ENCODE measurements at places on chromosomes 1 and 21.

DNA sequence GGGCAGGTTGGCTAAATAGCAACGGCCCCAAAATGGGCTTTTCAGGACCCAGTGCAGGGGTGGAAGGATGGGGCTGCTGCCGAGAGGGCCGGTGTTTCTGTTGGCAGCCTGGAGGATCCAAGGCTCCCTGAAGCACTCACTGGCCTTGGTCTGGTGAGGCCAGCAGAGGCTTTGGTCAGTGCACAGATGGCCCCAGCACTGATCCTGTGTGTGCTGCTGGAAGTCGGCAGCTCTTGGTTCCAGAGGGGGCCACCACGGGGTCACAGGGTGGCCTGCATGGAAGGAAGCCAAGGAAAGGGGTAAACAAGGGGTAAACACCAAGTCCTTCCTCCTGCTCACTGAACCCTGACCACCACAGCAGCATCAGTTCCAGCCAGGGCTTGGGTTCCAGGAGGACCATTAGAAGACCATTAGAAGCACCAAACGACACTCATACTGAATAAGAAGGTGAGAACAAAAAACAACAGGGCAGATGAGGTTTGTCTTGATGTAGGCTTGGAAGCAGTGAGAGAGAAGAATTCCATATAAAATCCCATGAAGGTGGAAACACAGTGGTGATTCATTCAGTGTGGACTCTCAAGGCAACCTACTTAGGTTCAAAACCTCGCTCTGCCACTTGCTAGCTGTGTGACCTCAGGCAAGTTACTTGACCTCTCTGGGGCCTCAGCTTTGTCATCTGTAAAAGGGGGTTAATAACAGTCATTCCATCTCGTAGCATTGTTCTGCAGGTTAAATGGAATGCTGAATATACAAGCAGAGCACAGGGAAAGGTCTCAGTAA is 184.5 kb downstream of the RUNX1 start:
- H3K27me3 ChIP-seq = no peaks in the 10 kb centered on the region
- H3K27ac ChIP-seq = no peak overlapping the region
- no peak for DNase-seq
- H3K4me3 ChIP-seq = no peak overlapping the region
- H3K4me1 ChIP-seq = no peaks in the 10 kb centered on the region

DNA sequence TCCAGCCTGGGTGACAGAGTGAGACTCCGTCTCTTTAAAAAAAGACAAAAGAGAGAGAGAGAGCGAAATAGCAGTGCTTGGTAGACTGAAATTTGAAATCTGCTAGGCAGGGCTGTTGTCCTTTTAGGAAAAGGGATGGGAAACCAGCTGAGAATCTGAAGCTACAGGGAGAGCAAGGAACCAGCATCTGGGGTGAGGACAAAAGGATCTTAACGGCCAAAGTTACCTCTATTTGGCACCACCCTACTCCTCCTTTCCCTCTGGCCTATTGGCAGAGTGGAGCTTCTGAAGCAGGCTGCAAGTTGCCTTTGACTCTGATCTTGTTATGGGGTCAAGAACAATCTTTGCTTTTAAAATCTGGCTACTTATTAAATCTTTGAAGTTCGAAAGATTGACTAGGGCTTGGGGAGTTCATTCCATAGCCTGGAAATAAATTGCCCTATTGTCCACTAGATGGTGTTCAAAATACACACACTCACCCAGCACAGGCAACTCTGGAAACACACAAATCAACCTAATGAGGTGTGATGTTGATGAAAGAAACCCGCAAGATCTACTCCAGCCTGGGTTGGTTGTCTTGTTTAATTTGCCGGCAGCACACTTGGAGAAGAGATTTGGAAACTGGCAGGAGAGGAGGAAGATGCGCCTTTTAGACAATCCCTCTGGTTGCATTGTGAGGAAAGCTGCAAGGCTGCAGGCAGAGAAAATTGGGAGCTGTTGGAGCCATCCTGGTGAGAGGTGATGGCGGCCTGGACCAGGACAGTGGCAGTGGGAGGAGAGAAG is 16.5 kb upstream of the PARP1 start:
- no peak overlapping the region for H3K27ac ChIP-seq
- H3K4me1 ChIP-seq = no peaks in the 10 kb centered on the region
- H3K4me3 ChIP-seq = no peak overlapping the region
- H3K27me3 ChIP-seq = no peaks in the 10 kb centered on the region
- no peaks in the 10 kb centered on the region for H3K36me3 ChIP-seq
- DNase-seq = no peak

DNA sequence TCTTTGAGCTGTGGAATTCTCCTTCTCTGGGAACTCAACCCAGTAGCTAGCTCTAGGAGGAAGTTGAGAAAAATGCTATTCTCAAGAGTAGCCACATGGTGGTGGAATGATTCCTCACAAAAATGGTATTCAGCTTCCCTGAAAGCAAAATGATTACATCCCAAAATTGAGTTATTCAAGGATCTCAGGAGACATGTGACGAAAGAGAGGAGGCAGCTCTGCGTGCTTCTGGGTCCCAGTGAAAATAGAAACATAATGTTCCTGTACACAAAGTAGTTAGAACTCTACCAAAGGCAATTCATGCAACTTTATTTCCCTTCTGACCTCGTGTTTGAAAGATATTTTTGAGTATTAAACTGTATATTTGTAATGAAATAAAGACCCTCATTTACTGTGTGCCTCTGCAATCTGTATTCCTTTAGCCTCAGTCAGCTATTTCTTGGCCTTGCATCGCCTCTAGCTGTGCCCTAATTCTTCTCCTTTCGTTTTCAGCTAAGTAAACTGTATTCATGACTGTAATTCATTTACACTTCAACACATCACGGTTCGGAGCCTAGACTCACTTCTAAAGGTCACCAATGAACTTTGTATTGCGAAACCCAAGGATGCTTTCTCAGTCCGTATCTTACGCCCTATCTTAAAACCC is 167.3 kb downstream of the FASLG start:
- H3K4me3 ChIP-seq = no peak overlapping the region
- H3K36me3 ChIP-seq = no peaks in the 10 kb centered on the region
- DNase-seq = no peak

GRCh38 chr1:66770694-66771093 is 18.4 kb downstream of the DYNLT5 start:
- no peaks in the 10 kb centered on the region for H3K27me3 ChIP-seq
- H3K4me3 ChIP-seq = no peak overlapping the region
- H3K36me3 ChIP-seq = no peaks in the 10 kb centered on the region
- H3K4me1 ChIP-seq = no peaks in the 10 kb centered on the region
- DNase-seq = no peak

DNA sequence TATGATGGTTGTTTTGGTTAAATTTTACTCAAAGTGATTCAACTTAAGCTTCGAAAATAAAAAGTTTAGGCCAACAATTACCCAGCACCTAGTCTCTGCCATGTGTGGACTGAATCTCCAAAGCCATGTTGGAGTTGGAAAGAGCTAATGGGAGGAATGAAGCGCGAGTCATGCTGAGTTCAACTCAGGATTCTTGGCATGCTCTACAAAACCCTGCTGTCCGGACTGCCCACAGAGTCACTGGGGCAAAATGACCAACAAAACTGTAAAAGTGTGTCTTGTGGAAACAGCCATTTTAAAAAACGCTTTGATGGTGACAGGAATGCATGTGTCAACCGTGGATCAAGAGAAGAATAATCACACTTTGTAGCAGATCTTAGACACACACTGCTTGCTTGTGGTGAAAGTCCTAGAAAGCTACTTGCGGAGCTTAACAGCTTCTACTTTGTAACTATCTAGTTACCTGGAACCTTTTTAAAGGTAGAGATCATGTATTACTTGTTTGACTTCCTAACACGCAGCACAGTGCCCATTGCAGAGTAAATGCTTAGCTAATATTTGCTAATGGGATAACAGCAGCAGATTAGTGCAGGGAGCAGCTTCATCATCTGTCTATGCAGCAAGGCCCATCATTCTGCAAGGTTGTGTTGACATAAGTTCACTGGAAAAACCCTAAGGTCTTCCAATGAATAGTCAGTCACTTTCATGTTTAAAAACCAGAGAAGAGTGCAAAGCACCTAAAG is 7.0 kb upstream of the GBP6 start:
- H3K36me3 ChIP-seq = no peaks in the 10 kb centered on the region
- DNase-seq = no peak
- no peak overlapping the region for H3K4me3 ChIP-seq
- no peaks in the 10 kb centered on the region for H3K4me1 ChIP-seq

DNA sequence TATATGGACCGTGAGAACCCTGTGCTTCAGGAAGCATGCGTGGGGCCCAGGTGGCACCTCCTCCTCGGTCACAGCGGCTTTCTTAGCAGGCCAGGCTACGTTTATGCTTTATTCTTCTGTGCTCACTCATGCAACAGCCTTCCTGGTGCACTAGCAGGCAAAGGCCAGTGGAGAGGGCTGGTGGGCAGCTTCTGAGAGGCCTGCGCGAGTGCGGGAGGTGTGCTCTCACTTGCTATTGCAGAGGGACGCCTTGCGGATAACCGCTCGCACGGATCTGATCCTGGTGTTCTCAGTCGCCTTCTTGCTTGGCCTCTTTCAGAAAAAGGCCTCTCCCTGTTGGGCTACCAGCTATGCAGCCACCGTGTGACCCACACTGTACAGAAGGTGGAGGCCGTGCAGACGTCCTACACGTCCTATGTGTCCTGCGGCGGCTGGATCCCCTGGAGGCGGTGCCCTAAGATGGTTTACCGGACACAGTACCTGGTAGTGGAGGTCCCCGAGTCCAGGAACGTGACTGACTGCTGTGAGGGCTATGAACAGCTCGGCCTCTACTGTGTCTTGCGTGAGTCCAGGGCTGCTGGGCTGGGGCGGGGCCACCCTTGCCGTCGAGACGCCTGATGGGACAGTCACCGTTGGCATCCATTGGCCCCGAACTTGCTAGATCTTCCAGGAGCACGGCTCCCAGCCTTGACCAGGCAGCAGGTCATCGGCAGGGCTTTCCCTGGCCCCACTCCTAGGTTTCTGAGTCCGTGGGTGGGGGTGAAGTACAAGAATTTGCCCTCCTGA is 4.8 kb downstream of the UMODL1 start:
- no peak for DNase-seq
- no peaks in the 10 kb centered on the region for H3K4me1 ChIP-seq
- no peaks in the 10 kb centered on the region for H3K27me3 ChIP-seq
- H3K4me3 ChIP-seq = no peak overlapping the region
- no peaks in the 10 kb centered on the region for H3K36me3 ChIP-seq

GRCh38 chr1:1768249-1768992 is 9.8 kb downstream of the NADK start:
- H3K27ac ChIP-seq = no peak overlapping the region
- peaks cover 7% of the 10 kb centered on the region for H3K4me1 ChIP-seq
- H3K4me3 ChIP-seq = no peak overlapping the region
- no peak for DNase-seq
- no peaks in the 10 kb centered on the region for H3K36me3 ChIP-seq
- no peaks in the 10 kb centered on the region for H3K27me3 ChIP-seq

DNA sequence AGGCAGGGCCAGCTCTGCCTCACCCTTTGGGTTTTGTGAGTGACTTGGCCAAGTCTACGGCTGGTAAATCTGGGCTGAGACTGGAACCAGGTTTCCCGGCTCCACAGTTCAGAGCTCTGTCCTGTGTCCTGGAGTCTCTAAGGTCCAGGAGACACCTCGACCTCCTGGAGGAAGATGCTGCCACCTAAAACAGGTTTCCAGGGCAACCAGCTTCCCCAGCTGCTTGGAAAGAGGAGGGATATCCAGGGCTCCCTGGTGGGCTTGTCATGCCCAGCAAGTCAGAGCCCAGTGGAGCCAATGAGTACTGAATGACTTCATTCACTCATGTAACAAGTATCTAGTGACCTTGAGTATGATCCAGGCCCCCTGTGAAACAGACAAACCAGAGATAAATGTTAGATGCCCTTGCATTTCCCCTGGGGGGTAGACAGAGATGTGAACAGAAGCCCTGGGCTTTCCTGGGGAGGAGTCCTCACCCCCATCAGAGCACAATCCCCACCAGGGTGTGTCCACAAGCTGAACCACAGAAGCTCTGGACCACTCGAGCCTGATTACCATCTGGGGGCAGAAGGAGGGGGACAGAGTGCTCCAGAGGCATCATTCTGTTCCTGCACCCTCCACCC is 181.2 kb upstream of the RAB4A start:
- no peaks in the 10 kb centered on the region for H3K36me3 ChIP-seq
- no peak for DNase-seq
- no peaks in the 10 kb centered on the region for H3K27me3 ChIP-seq

DNA sequence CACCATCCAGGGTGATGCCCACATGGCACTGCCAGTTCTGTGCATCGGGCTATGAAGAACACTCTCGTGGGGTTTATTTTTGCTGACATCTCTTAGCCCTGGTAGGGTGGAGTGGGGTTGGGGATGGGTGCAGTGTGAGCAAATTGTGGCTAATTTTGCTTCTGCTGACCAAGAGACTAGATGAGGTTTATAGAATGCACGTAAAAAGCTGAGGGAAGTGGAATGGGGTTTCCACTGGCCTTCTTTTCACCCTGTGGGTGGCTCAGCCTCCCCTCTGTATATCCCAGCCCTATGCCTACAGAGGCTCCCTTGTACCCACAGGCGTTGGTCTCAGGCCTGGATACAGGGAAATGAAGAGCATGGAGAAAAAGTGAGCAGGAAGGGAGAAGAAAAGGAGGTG is 44.1 kb upstream of the RAB4A start:
- no peak for DNase-seq
- H3K36me3 ChIP-seq = no peaks in the 10 kb centered on the region
- no peaks in the 10 kb centered on the region for H3K27me3 ChIP-seq
- H3K27ac ChIP-seq = no peak overlapping the region
- H3K4me1 ChIP-seq = peaks cover 10% of the 10 kb centered on the region

DNA sequence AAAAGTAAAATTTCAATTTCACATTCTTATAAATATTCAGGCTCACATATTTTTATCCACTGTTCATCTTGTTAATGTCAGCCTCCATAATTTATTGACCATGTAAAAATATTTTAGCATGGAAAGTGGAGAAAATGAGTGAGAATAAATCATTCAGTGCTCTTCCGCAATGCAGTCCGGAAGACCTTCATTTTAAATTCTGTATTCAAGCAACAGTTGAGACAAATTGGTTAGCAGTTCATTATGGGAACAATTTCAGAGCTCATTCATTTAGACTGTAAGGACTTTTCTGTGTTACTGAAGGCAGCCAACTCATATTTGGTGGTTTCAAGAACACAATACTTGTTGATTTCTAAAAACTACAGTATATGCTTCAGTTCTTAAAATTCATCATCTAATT is 97.8 kb downstream of the TYW3 start:
- no peak for DNase-seq
- no peaks in the 10 kb centered on the region for H3K4me1 ChIP-seq
- H3K27ac ChIP-seq = no peak overlapping the region
- no peak overlapping the region for H3K4me3 ChIP-seq
- H3K36me3 ChIP-seq = no peaks in the 10 kb centered on the region

DNA sequence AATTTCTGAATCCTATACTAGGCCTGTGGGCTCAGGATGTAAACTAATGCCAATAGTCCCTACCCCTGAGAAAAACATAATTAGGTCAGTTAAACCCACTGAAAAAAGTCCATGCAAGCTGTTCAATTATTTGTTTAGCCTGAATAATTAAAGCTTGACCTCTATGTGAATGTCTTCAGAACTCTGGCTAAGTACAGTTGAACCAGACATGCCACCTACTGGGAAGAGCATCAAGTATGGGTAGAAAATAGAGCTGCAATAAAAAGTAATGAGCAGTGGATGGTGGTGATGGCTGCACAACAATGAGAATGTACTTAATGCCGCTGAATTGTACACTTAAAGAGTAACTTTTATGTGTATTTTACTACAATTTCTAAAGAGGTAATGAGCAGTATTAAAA is 23.6 kb upstream of the SLC19A2 start:
- H3K27me3 ChIP-seq = no peaks in the 10 kb centered on the region
- H3K4me1 ChIP-seq = no peaks in the 10 kb centered on the region
- H3K36me3 ChIP-seq = no peaks in the 10 kb centered on the region
- no peak for DNase-seq

Data from ovary (tissue), 10 donors.